Hair follicle dermal papilla cell (primary cell): ENCODE measurements at places on chromosomes 12 and 14. TPM values are rescaled to one million over a fixed set of nuclear protein-coding genes. Genes with fewer than 3 reads are reported as not detected.

IGF1 gene
- total RNA-seq, result 0.12 and 0.81 TPM in 2 replicates

ATXN7L3B gene
- 23.3 and 26.4 TPM in 2 replicates for total RNA-seq

TSPAN11 gene
- 0.36 and 1.3 TPM in 2 replicates for total RNA-seq

PIWIL1 gene
- not detected in 2 replicates for total RNA-seq

NOVA1 gene
- 7.8 and 9.9 TPM in 2 replicates for total RNA-seq

NPAS3 gene
- total RNA-seq, result 0.85 and 1.3 TPM in 2 replicates

ITGA5 gene
- 326 and 330 TPM in 2 replicates for total RNA-seq

TAS2R8 gene
- 0.12 TPM in 1 of 2 replicates, not detected in the other for total RNA-seq

OLR1 gene
- total RNA-seq, result 0.24 and 0.49 TPM in 2 replicates

MYO1H gene
- 0.16 TPM in 1 of 2 replicates, not detected in the other for total RNA-seq

LRP1 gene
- 581 and 702 TPM in 2 replicates for total RNA-seq

IAPP gene
- not detected in 2 replicates for total RNA-seq

CLEC2D gene
- total RNA-seq, result 4.1 and 7.0 TPM in 2 replicates

RTN1 gene
- total RNA-seq, result 1.5 and 2.9 TPM in 2 replicates

POTEM gene
- total RNA-seq, result not detected in 2 replicates

RPAP3 gene
- 12.9 and 14.4 TPM in 2 replicates for total RNA-seq

ERGIC2 gene
- total RNA-seq, result 40.8 and 54.8 TPM in 2 replicates

TDRD9 gene
- 1.3 and 2.3 TPM in 2 replicates for total RNA-seq

SPTB gene
- total RNA-seq, result under 0.01 TPM in 1 of 2 replicates, not detected in the other

GUCY2C gene
- not detected in 2 replicates for total RNA-seq

CAPRIN2 gene
- total RNA-seq, result 25.0 and 26.9 TPM in 2 replicates

SMAGP gene
- total RNA-seq, result 31.5 TPM in 2 replicates

NR4A1 gene
- total RNA-seq, result 4.2 and 6.2 TPM in 2 replicates

NRL gene
- total RNA-seq, result 0.97 and 1.8 TPM in 2 replicates

ADCY4 gene
- total RNA-seq, result 24.2 and 35.5 TPM in 2 replicates

RNASE7 gene
- total RNA-seq, result not detected in 2 replicates

SERPINA1 gene
- 0.36 TPM in 1 of 2 replicates, not detected in the other for total RNA-seq

SLC17A8 gene
- not detected in 2 replicates for total RNA-seq

NINJ2 gene
- total RNA-seq, result 0.36 TPM in 1 of 2 replicates, not detected in the other

PLEKHG7 gene
- not detected in 2 replicates for total RNA-seq

CBLN3 gene
- total RNA-seq, result 0.97 and 4.4 TPM in 2 replicates

GRIP1 gene
- 0.81 TPM in 1 of 2 replicates, not detected in the other for total RNA-seq

GALNT4 gene
- 12.1 and 13.8 TPM in 2 replicates for total RNA-seq

ARG2 gene
- 5.3 and 5.7 TPM in 2 replicates for total RNA-seq

KRT2 gene
- total RNA-seq, result not detected in 2 replicates

ADAMTS20 gene
- 0.12 TPM in 1 of 2 replicates, not detected in the other for total RNA-seq

BEST3 gene
- under 0.01 TPM in 1 of 2 replicates, not detected in the other for total RNA-seq

PPP1R1A gene
- total RNA-seq, result not detected in 2 replicates

FOXG1 gene
- not detected in 2 replicates for total RNA-seq

SPTLC2 gene
- 30.8 and 33.3 TPM in 2 replicates for total RNA-seq

KRT72 gene
- not detected in 2 replicates for total RNA-seq

FCF1 gene
- total RNA-seq, result 27.8 and 32.1 TPM in 2 replicates

MUCL1 gene
- total RNA-seq, result not detected in 2 replicates

CRIP1 gene
- total RNA-seq, result 13.1 and 26.5 TPM in 2 replicates

LRRIQ1 gene
- total RNA-seq, result 0.16 and 1.1 TPM in 2 replicates

PIANP gene
- total RNA-seq, result 0.24 and 2.1 TPM in 2 replicates

CNTN1 gene
- 3.0 and 6.7 TPM in 2 replicates for total RNA-seq

RDH12 gene
- not detected in 2 replicates for total RNA-seq

NAP1L1 gene
- total RNA-seq, result 158 and 171 TPM in 2 replicates

PPP2R5E gene
- total RNA-seq, result 19.7 and 23.2 TPM in 2 replicates

C3AR1 gene
- 0.16 TPM in 1 of 2 replicates, not detected in the other for total RNA-seq

EXOC3L4 gene
- not detected in 2 replicates for total RNA-seq

CDC42BPB gene
- total RNA-seq, result 92.5 and 107 TPM in 2 replicates

VASH1 gene
- total RNA-seq, result 1.3 and 2.3 TPM in 2 replicates
